ENCODE measurements at places on chromosomes 5 and 9. TPM values are rescaled to one million over a fixed set of nuclear protein-coding genes. Genes with fewer than 3 reads are reported as not detected.

Gene WDR5
- total RNA-seq: 41.0 TPM

Gene ADAMTS2
- total RNA-seq: not detected

DNA sequence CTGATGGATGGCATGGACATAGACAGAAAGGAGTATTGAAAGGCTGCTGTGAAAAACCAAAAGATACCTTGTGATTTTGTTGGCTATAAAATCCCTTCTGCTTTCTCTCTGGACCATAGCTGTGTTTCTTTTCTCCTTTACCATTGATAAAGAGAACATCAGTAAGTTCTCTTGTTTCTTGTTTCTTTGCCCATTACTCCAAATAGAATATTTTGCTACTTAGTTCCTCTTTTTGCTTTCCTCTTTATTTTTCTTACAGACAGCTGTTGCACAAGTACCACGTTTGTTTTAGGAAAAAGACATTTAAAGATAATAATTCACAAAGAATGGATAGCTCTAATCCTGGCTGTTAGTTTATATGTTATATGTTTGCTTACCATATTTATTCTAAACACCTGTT, 1129.2 kb downstream of the DTWD2 start:
- H3K27me3 ChIP-seq: no peaks in the 10 kb centered on the region
- no peak overlapping the region for H3K27ac ChIP-seq
- H3K4me1 ChIP-seq: no peaks in the 10 kb centered on the region
- DNase-seq: no peak
- H3K4me3 ChIP-seq: no peak overlapping the region

Gene KIF4B
- not detected for total RNA-seq

DNA sequence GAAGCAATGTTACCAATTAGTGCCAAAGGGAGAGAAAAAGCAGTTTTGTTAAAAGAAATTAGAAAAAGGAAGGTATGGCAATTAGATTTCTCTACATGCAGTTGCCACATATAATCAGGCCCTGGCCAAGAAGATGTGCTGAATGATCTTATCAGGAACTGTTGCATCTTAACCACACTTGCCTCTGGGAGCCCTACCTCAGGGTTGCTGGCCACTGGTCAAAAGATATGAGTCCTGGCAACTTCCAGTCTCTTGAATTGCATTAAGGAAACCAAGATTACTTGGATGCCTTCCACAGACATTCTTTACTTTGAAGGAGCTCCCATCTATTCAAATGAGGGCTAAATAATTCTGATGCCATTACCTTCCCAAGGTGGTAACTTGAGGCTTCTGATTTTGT, 60.4 kb downstream of the TNC start:
- no peak overlapping the region for H3K4me3 ChIP-seq
- H3K27me3 ChIP-seq: peaks cover 42% of the 10 kb centered on the region
- H3K36me3 ChIP-seq: no peaks in the 10 kb centered on the region
- no peak overlapping the region for H3K27ac ChIP-seq
- H3K4me1 ChIP-seq: no peaks in the 10 kb centered on the region
- no peak for DNase-seq

DNA sequence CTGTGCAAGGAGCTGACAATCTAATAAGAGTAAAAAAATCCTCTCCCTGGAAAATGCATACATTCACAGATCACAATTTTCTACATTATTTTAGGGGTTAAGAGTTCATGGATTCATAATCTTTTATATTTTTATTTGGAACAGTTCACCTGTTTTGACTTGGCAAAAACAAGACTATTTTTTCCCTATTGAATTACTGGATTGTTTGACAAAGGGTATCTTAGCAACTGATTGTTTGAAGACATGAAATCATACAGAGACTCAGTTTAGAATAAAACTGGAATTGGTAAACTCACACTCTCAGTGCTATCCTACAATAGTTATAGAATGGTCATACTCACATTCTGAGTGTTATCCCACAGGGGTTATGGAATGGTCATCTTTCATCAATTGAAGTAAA, 358.2 kb upstream of the PTGER4 start:
- H3K27ac ChIP-seq: no peak overlapping the region
- H3K4me3 ChIP-seq: no peak overlapping the region
- no peak for DNase-seq
- no peaks in the 10 kb centered on the region for H3K27me3 ChIP-seq
- H3K36me3 ChIP-seq: peaks cover 5% of the 10 kb centered on the region

Gene TUSC1
- 0.45 TPM for total RNA-seq

Gene FREM1
- not detected for total RNA-seq

GRCh38 chr9:135069558-135070197, 17.8 kb upstream of the OLFM1 start:
- H3K27me3 ChIP-seq: peaks cover 3% of the 10 kb centered on the region
- no peak overlapping the region for H3K27ac ChIP-seq
- H3K4me3 ChIP-seq: no peak overlapping the region
- no peaks in the 10 kb centered on the region for H3K4me1 ChIP-seq
- H3K36me3 ChIP-seq: no peaks in the 10 kb centered on the region
- DNase-seq: no peak

DNA sequence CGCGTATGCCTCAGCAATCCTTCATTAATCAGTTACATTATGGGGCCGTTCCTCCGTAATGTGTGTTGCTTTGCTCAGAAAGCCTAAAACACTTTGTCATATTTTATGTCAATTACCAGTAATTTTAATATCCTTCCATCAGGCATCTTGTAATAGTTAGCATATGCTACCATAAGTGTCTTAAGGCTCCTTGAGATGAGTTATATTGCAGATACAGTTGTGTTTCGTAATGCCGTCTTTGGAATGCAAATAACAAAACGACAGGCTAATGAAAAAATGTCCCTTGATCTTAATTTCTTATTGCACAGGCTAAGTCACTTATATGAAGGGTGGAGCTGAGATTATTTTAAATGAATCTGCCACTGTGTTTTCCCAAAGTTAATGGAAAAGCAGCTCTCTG, 50.5 kb downstream of the TBCA start:
- no peaks in the 10 kb centered on the region for H3K4me1 ChIP-seq
- no peak overlapping the region for H3K27ac ChIP-seq
- H3K27me3 ChIP-seq: no peaks in the 10 kb centered on the region
- no peak overlapping the region for H3K4me3 ChIP-seq

- peaks cover 12% of the 10 kb centered on the region for H3K4me1 ChIP-seq
- no peak overlapping the region for H3K27ac ChIP-seq
- no peaks in the 10 kb centered on the region for H3K36me3 ChIP-seq
These were observed 7.7 kb upstream of the TLE4 start for GRCh38 chr9:79564105-79564504.

Gene SOWAHA
- not detected for total RNA-seq

DNA sequence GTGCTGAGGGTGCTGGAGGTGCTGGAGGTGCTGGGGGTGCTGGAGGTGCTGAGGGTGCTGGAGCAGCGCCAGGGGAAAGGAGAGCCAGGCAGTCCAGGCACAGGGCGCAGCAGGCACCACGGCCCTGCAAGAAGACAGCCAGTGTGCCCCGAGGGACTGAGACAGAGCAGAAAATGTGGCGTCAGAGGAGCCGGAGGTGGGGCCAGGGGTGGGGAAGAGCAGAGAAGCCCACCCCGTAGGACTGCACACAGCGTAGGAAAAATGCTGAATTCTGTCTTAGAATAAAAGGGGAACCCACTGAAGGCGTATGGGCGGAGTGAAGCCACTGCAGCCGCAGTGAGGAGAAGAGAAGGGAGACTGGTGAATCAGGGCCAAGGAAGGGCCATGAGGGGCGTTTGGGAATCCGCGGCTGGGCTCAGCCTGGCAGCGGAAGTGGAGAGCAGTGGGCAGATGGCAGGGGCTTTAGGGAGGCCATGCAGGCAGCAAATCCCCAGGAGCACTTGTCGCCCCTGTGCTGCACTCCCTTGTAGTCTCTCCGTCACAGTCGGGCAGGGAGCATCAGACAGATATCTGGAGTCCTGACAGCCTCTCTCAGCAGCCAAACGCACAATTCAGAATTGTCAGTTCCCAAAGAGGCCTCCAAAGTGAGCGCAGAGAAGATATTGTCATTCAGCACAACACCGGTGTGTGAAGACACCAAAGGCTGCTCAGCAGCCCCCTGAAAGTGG, 35.9 kb upstream of the LECT2 start:
- H3K4me1 ChIP-seq: no peaks in the 10 kb centered on the region
- H3K36me3 ChIP-seq: no peaks in the 10 kb centered on the region
- peaks cover 4% of the 10 kb centered on the region for H3K27me3 ChIP-seq
- DNase-seq: no peak
- H3K4me3 ChIP-seq: no peak overlapping the region

DNA sequence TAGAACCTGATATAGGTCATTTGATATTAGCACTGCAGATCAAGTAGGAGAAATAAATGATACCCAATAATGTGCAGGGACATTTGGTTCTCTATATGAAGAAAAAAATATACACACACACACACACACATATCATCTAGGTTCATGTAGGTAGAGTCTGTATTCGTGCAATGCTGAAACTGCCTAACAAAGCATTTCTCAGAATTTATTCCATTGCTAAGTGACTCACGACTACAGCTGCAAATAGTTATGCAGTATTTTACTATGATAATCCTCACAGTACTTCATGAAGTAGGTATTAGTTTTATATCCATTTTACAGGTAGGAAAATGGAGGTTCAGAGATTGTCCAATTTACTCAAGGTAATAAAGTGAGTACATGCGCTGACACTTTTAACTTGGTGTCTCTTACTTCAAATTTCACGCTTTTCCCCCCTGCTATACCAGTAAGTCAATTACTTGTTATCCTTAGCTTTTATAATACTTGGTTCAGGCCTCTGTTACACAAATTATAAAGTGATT, 2.4 kb downstream of the GIN1 start:
- H3K4me1 ChIP-seq: peaks cover 58% of the 10 kb centered on the region
- no peak for DNase-seq
- H3K27me3 ChIP-seq: no peaks in the 10 kb centered on the region
- H3K36me3 ChIP-seq: peaks cover 14% of the 10 kb centered on the region

DNA sequence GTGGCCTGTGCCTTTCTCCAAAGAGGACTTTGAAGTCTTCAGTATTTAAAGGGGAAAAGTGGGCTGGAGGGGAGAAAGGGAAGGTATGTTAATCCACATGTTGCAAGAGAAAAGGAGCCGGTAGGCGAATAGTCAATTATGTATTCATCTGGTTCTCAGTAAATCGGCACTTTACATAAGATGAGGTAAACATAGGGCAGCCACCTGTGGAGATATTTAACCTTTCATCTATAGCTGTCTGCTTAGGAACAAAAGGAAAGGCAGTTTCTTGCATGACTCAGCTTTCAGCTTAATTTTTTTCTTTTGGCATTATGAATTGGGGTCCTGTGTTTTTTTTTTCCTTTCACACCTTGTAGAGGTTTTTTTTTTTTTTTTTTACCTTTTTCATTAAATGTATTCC, 42.2 kb downstream of the FGD3 start:
- peak overlapping the region; percentile 51 for H3K27ac ChIP-seq
- no peaks in the 10 kb centered on the region for H3K27me3 ChIP-seq

DNA sequence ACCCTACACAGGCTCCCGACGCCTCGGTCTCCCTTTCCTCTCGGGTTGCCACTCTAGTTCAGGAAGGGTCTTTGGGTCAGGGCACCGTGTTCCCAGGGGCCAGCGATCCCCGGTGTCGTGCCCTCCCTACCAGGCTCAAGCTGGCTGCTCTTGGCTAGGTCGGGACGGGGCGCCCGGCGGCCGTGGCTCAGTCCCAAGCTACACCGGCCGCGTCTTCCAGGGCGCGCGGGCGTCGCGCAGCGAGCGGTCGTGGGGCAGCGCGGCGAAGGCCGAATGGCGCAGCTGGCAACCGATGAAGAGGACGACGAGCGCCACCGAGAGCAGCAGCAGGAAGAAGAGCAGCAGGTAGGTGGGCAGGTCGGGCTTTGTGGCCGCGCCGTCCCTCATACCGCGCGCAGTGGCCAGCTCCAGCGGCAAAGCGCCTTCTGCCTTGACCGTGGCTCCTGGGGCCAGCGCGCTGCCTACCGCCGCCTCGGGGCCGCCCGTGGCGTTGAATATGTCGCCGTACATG, 892 bp downstream of the SMIM32 start:
- H3K4me3 ChIP-seq: no peak overlapping the region
- no peak overlapping the region for H3K27ac ChIP-seq
- H3K36me3 ChIP-seq: no peaks in the 10 kb centered on the region
- no peaks in the 10 kb centered on the region for H3K4me1 ChIP-seq
- H3K27me3 ChIP-seq: peaks cover 40% of the 10 kb centered on the region

GRCh38 chr9:97666907-97667686, 30.0 kb downstream of the XPA start:
- no peaks in the 10 kb centered on the region for H3K27me3 ChIP-seq
- peak overlapping the region; percentile 7 for H3K27ac ChIP-seq
- no peak for DNase-seq
- peaks cover 18% of the 10 kb centered on the region for H3K4me1 ChIP-seq
- H3K4me3 ChIP-seq: no peak overlapping the region
- peaks cover 78% of the 10 kb centered on the region for H3K36me3 ChIP-seq

DNA sequence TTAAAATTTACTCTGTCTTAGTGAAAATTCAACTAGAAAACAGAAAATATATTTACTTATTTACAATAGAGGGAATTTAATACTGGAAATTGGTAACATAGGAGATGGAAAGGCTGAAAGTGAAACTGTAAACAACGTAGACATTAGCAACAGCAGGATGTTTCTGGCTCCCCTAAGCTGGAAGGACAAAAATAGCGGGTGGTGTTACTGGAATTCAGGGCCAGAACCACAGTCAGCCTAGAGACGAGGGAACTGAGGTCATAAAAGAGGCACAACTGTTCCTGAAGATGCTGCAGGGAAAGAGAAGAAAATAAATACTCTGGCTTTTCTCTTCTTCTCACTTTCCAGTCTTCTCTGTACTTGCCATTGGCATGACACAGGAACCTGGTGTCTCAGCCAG, 80.4 kb upstream of the NIPBL start:
- H3K4me3 ChIP-seq: no peak overlapping the region
- no peaks in the 10 kb centered on the region for H3K4me1 ChIP-seq
- H3K36me3 ChIP-seq: no peaks in the 10 kb centered on the region
- H3K27me3 ChIP-seq: no peaks in the 10 kb centered on the region

DNA sequence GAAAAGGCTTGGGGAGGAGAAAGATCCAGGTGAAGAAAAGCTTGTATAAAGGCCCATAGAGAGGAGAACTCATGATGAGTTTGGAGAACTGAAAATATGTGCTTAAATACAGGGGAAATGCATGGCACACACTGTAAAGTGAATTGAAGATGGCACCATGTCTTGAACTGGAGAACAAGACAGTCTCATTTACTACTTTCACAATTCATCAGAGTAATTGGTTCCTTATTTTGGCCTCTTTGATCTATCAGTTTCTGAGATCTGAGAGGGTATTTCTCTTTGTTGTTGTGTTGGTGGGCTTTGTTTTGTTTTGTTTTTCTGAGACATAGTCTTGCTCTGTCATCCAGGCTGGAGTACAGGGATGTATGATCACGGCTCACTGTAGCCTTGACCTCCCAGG, 98.2 kb downstream of the CEMIP2 start:
- H3K27me3 ChIP-seq: peaks cover 4% of the 10 kb centered on the region
- H3K4me1 ChIP-seq: no peaks in the 10 kb centered on the region
- H3K4me3 ChIP-seq: no peak overlapping the region
- DNase-seq: no peak
- no peak overlapping the region for H3K27ac ChIP-seq

Measured in activated CD4-positive, alpha-beta T cell treated with anti-CD3 and anti-CD28 coated beads, Interleukin-2, amount 10 ng/mL, durations not matched to agents 7 days and 5 days (primary cell).